A549 treated with GW870086 at 1 μM for 4 hours (cell line): ENCODE measurements at places on chromosomes 11 and 22. TPM values are rescaled to one million over a fixed set of nuclear protein-coding genes. Genes with fewer than 3 reads are reported as not detected.

Gene C22orf42
- not detected in 5 replicates for total RNA-seq

Gene MMP3
- 0.17 to 0.28 TPM in 2 of 5 replicates, not detected in the others for total RNA-seq

Gene ALDH3B1
- total RNA-seq: 115 to 137 TPM (median 130 TPM) in 5 replicates

Gene CDC42EP2
- 17.3 to 23.6 TPM (median 20.1 TPM) in 5 replicates for total RNA-seq

Gene PATE3
- total RNA-seq: not detected in 5 replicates

Gene SEPTIN5
- 7.0 to 10.2 TPM (median 9.5 TPM) in 5 replicates for total RNA-seq

Gene DSCAML1
- 0.18 to 0.41 TPM (median 0.19 TPM) in 5 replicates for total RNA-seq

Gene DEPDC7
- total RNA-seq: 6.5 to 7.9 TPM (median 7.7 TPM) in 5 replicates

Gene CLMP
- total RNA-seq: 16.6 to 22.6 TPM (median 19.7 TPM) in 5 replicates

Gene JAML
- not detected in 5 replicates for total RNA-seq

Gene OR8G1
- total RNA-seq: not detected in 5 replicates

Gene PRR33
- total RNA-seq: not detected in 5 replicates

Gene MRGPRF
- total RNA-seq: 0.06 to 0.09 TPM (median 0.08 TPM) in 3 of 5 replicates, not detected in the others

Gene ARRB1
- total RNA-seq: 10.6 to 16.9 TPM (median 14.7 TPM) in 5 replicates

Gene PDGFB
- 4.3 to 5.5 TPM (median 4.7 TPM) in 5 replicates for total RNA-seq

Gene HEPHL1
- not detected in 5 replicates for total RNA-seq

Gene MS4A4A
- total RNA-seq: not detected in 5 replicates

Gene FOXRED2
- 11.3 to 17.1 TPM (median 15.4 TPM) in 5 replicates for total RNA-seq

Gene PANX2
- 4.8 to 6.5 TPM (median 6.0 TPM) in 5 replicates for total RNA-seq

Gene C11orf87
- total RNA-seq: 0.07 TPM in 1 of 5 replicates, not detected in the others

Gene OR2AT4
- total RNA-seq: not detected in 5 replicates

Gene MUC6
- 0.01 TPM in 1 of 5 replicates, not detected in the others for total RNA-seq

Gene SYT7
- 0.96 to 2.0 TPM (median 1.5 TPM) in 5 replicates for total RNA-seq

Gene NCAM1
- total RNA-seq: not detected in 5 replicates

Gene CDHR5
- total RNA-seq: 0.08 to 0.14 TPM (median 0.09 TPM) in 3 of 5 replicates, not detected in the others

Gene MRGPRE
- 0.14 to 0.17 TPM in 2 of 5 replicates, not detected in the others for total RNA-seq

Gene SLC37A2
- 0.05 to 0.16 TPM (median 0.10 TPM) in 4 of 5 replicates, not detected in the other for total RNA-seq

Gene TRIM49D1
- total RNA-seq: 0.07 to 0.39 TPM (median 0.22 TPM) in 5 replicates

Gene GAB4
- total RNA-seq: not detected in 5 replicates

Gene OTUB1
- 105 to 135 TPM (median 126 TPM) in 5 replicates for total RNA-seq

Gene CST6
- total RNA-seq: not detected in 5 replicates

Gene STK33
- total RNA-seq: 3.8 to 4.9 TPM (median 4.4 TPM) in 5 replicates

Gene DNAL4
- 8.0 to 10.6 TPM (median 10.2 TPM) in 5 replicates for total RNA-seq

Gene NEFH
- 0.05 to 0.14 TPM (median 0.10 TPM) in 5 replicates for total RNA-seq

Gene MYRF
- 15.9 to 22.9 TPM (median 20.8 TPM) in 5 replicates for total RNA-seq

Gene FAM83F
- total RNA-seq: not detected in 5 replicates

Gene RFPL3
- not detected in 5 replicates for total RNA-seq

Gene TP53I11
- 39.5 to 49.1 TPM (median 44.7 TPM) in 5 replicates for total RNA-seq

Gene SLC37A4
- 10.4 to 12.9 TPM (median 12.2 TPM) in 5 replicates for total RNA-seq

Gene CASP12
- not detected in 5 replicates for total RNA-seq
